ENCODE measurements at places on chromosomes 7 and 10. TPM values are rescaled to one million over a fixed set of nuclear protein-coding genes. Genes with fewer than 3 reads are reported as not detected.

GRCh38 chr10:126204320-126204719 lies 184.0 kb downstream of the ADAM12 start:
- DNase-seq = no peak

DNA sequence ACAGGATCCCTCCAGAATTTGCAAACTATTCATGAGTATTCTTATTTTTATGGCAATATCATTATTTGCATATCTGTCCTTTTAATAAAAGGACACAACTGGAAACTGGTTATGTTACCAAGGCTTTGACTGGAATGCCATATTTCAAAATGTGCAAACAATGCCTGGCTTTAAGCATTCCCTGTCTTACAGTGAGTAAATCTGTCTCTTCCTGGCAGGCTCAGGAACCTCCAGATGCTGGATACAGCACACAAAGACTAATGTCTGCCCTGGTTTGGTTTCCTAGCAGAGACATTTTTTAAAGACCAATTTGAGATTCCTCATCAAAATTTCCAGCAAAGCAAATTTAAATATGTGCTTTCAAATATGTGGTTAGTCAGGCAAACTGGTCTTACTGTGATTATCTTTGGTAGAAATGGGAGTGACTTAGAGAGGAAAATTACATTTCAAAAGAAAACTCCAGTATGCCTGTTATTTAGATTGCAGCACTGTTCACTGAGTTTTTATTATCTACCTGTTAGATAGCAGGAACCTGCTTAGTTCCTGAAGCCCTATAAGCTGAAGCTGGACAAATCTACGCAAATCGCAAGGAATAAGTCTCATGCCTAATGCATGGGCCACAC lies 31.3 kb downstream of the RNF216 start:
- no peak for DNase-seq

GRCh38 chr10:56653289-56653688 lies 292.2 kb upstream of the ZWINT start:
- DNase-seq = no peak

DNA sequence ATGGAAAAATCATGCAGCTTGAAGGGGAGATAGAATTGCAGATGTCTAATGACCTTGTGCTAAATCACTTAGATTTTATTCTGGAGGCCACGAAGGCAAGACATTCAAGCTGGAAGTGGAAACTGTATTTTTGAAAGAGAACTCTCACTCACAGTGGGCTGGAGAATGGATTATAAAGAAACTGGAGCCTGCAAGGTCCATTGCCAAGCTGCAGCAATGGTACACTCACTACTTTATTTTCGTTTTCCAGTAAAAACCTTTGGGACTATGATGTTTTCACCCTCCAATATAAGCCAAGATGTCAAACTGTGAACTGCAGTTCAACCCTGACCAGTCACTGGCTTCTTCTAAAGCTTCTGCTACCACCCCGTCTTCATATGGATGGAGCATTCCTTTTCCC lies 62.0 kb downstream of the SKIDA1 start:
- no peak for DNase-seq

DNA sequence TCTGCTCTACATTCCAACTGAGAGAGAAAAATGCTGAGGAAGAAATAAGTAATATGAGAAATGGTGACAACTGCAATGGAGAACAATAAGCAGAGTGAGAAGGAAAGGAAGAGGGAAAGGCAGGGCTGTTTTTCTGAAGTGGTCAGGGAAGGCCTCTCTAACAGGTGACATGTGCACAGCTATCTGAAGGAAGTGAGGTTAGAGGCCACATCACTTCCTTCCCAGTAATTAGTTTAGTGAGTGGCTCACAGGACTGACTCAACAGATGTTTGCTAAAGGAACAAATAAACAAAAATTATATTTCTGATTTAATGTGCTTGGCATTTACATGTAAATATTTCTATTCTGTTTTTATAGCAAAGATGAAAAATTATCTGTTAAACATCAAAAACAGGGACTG lies 77.9 kb downstream of the ARHGAP21 start:
- DNase-seq = no peak

- DNase-seq = no peak
These were observed 94.1 kb upstream of the ZNF438 start for GRCh38 chr10:31125789-31126188.

SFMBT2 gene
- 5.5 TPM for polyA plus RNA-seq

MEIG1 gene
- 1.6 TPM for polyA plus RNA-seq

ASB10 gene
- not detected for polyA plus RNA-seq

WDFY4 gene
- polyA plus RNA-seq = 2.5 TPM

GBX1 gene
- polyA plus RNA-seq = 0.33 TPM

Data from left renal cortex interstitium (tissue), 4 donors.